ENCODE measurements at places on chromosomes 4 and X.

DNA sequence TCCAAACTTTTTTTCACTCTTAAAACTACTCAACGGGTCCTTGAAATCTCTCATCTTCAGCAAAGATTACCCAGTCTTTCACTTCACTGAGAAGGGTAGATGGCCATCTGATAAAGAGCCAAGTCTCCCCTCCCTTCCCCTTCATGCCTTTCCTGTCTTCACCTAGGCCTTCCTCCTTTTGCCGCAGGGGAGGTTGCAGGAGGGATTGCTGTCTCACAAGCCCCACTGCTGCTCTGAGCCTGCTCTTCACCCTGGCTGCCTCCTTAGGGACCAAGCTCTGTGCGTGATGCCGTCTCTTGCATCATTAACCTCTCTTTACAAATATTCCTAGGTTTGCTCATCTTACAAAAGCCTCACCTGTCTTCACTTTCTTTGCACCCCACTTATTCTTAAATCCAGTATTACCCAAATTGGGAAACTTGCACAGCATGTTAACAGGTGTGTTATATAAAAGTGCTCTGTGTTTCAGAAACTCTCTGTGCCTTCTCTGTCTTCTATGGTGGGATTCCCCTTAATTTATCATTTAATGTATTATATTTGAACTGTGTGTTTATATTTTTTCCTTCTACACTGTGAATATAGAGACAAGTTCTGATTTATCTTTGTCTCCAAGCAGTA is 3.8 kb downstream of the ZFX start:
- DNase-seq = no peak

DNA sequence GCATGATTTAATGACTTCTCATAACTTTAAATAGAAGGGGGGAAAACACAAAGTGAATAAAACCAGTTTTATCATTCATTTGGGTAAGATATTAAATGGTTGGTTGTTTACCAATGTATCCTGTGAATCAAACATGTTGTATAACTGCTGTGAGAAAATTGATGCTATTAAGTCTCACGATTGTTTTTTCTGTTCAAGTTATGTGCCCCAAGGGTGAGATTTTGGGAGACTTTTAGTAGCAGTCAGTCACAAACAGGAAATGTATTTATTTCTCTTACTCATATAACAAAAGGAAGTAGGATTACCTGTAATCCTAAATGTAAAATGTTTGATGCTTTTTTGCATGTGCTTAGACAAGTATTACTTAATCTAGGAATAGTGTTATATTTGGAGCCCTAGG is 39.2 kb downstream of the MTHFD2L start:
- DNase-seq = no peak

- no peak for DNase-seq
Measured at GRCh38 chr4:100022792-100023222, 72.7 kb upstream of the H2AZ1 start.

- no peak for DNase-seq
Measured at GRCh38 chrX:8675006-8675630, 56.8 kb downstream of the ANOS1 start.

- DNase-seq = no peak
Measured at GRCh38 chr4:159097785-159098184, 5.1 kb upstream of the RAPGEF2 start.

- DNase-seq = no peak
Measured at GRCh38 chrX:65871671-65872311, 168.1 kb downstream of the VSIG4 start.

GRCh38 chrX:107448998-107449835 is at the start of gene FRMPD3:
Gene FRMPD3, plus strand, starts transcription at chrX:107449652. Its CDS starts 76,937 bp downstream, at chrX:107526589.
- no peak for DNase-seq

DNA sequence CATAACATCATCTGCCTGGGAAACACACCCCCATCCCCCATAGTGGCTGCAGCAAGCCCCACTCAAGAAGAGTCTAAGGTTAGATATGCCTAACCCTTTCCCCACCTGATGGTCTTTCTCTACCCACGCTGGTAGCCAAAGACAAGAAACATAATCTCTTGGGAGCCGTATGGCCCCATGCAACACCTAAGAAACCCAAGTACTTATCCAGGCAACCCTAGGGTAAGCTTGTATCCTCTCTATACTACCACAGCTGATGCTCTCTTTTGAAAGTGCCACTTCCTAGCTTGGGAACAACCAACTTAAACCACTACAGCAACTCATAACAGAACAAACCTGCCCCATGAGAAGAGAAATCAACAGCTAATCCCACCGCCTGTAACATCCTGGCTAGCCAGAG is 161.1 kb downstream of the MSN start:
- no peak for DNase-seq

- DNase-seq = no peak
Measured at GRCh38 chrX:133335027-133335426, 80.3 kb downstream of the GPC4 start.

DNA sequence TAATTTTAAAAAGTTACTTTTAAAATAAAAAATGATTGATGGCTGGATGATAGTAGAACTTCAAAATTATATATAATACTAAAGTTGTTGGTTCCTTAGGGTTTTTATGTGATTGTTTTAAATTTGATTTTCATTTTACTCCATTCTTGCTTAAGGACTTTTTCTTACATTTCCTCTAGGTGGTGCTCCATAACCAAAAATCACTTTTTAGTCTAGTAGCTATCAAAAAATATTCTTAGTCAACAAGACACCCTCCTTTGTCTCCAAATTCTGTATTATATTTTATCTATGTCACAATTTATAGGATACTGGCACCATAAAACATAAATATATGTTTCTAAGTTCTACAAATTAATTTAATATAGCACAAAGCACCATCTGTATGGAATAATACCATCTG is 67.2 kb upstream of the BRWD3 start:
- no peak for DNase-seq

Data from SIG-M5 (cell line).